Choroid plexus epithelial cell (primary cell): ENCODE measurements at places on chromosomes 4 and X.

DNA sequence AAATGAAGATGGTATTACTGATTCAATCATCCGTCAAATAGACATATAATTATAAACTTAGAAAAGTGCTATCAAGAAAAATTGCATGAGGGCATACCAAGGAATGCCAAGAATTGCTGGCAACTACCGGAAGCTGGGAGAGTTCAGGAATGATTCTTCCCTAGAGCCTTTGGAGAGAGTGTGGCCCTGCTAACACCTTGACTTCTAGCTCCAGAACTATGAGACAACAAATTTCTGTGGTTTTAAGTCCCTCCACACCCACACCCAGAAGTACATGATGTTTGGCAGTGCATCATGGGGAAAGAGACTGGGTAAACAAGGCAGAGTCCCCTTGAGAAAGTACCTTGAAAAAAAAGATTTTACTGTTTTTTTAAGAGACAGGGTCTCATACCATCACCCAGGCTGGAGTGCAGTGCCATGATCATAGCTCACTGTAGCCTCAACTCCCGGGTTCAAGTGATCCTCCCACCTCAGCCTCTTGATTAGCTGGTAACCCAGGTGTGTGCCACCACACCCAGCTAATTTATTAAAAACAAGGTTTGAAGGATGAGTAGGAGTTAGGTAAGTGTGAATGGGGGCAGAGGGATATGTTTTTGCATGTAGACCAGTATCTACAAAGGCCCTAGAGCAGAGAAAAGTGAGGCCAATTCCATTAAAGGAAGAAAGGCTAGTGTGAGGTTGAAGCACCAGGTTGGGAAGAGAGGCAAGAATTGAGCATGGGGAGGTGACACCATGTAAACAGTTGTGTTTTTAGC is 53.1 kb downstream of the GSX2 start:
- peak; percentile 81 for DNase-seq

GRCh38 chr4:53974561-53974960 is 89.8 kb downstream of the CHIC2 start:
- no peak for DNase-seq

DNA sequence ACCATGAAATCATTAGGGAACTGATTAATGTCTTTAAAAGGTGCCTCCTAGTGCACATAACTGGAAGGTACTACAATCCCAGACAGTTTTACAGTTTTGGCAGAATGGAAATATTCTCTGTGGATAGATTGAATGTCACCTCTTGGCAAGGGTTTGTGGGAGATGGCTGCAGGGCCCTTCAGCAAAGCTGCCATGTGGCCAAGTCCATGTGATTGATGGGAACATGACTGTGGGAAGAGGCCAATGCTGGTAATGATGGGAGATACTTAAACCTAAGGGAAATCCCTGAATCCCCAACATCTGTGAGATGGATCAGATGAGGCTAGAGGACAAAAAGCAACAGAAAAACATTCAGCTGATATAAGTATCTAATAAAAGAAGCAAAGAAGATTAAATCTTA is 493.7 kb downstream of the MAGEE1 start:
- DNase-seq = no peak

- DNase-seq = no peak
These were observed 84.7 kb downstream of the SCD5 start for GRCh38 chr4:82713856-82714255.

- DNase-seq = no peak
These were observed 6.0 kb upstream of the BMP2K start for GRCh38 chr4:78770091-78770642.

DNA sequence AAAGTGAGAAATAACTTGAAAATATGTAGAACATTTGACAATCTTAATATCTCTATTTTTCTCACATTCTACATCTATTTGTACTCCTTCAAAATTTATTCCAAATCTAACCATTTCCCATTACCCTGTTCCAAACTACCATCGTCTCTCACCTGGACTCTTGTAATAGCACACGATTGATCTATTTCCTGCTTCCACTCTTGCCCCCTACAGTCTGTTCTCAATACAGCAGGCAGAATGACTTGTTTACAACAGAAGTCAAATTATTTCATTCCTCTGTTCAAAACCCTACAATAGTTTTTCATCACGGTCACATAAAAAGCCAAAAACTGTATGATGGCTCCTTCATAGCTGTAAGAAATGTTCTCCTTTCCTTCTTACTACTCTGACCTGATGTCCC is 21.1 kb upstream of the LUZP4 start:
- peak; percentile 24 for DNase-seq

DNA sequence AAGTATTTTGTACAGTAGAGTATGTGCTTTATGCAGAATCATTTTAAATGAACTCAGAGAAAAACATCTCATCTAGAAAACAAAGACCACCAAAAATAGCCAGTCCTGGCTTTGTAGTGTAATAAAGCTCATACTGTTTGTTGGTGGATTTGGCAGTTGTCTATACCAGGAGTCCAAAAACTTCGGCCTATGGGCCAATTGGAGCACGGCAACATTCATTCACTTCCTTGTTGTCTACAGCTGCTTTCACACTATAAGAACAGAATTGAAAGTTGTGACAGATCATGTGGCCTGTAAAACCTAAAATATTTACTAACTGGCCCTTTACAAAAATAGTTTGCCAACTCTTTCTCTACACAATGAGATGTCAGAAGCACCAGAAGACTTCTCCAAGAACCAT is 5.3 kb downstream of the FBXW7 start:
- no peak for DNase-seq

DNA sequence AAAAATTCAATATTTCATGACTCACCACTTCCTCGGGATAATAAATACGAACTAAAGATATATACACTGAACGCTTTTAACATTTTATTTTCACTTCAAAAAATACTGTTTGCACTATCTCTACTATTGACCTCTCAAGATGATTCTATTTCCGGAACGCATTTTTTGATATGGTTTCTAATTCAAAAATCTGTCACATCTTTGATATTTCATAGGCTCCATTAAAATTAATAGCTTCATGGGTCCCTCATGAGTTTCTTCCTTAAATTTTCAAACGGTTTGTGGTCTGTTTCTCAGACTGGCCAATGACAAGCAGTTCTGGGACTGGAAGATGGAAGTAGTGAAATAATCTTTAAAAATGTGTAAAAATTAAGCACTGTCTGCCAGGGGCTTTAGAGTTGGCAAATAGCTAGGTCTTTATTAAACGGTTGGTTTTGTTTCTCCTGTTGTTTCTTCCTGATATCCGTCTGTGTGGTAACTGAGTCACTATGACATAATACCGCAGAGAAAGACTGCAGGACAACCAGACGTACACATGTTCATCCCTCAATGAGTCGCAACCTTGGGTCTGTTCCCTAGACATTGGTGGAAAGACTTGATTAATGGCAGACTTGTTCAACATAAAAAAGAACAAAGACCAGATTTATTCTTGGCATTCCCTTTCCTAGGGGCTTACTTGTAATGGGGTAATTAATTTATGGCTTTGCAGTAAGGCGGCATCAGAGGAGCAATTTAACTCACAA is 133.8 kb downstream of the PALLD start:
- DNase-seq = peak; percentile 57

DNA sequence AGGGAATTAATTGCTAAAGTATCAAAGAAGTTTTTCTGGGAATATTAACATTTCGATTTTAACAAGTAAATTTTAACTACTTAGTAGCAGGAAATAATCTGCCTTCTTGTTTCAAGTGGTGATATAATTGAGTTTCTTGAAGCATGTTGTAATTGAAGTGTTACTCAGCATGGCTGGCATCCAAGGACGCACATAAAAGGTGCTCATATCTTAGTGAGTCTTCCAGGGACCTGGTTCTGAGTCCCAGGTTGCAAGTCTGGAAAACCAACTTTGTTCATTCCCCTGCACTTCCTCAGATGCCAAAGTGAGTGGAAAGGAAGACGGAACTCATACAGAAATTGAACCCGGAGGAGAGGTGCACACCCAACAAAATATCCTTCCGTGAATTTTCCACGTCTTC is 399.6 kb downstream of the NLGN4X start:
- DNase-seq = no peak

DNA sequence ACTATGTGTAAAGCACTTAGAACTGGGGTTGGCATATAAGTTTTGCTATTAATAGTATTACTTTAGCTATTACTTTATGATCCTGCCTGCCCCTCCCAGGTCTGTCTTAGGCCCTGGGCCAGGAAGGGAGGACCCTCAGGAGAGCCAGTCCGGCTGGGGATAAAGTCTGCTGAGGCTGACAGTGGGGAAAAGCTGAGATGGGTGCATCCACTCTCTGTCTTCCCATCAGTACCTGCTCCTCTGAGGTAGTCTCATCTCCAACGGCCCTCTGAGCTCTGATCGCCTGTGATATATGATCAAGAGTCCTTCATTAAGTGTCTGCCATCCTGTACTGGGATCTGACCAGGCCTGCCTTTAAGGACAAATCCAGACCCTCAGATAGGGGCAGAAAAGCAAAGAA is 156.5 kb upstream of the PJA1 start:
- DNase-seq = no peak

GRCh38 chrX:148288451-148288850 is 212.0 kb upstream of the AFF2 start:
- no peak for DNase-seq

GRCh38 chrX:25873196-25873595 is 264.9 kb upstream of the MAGEB18 start:
- no peak for DNase-seq

GRCh38 chr4:82268826-82269193 is 105.0 kb downstream of the HNRNPD start:
- no peak for DNase-seq

DNA sequence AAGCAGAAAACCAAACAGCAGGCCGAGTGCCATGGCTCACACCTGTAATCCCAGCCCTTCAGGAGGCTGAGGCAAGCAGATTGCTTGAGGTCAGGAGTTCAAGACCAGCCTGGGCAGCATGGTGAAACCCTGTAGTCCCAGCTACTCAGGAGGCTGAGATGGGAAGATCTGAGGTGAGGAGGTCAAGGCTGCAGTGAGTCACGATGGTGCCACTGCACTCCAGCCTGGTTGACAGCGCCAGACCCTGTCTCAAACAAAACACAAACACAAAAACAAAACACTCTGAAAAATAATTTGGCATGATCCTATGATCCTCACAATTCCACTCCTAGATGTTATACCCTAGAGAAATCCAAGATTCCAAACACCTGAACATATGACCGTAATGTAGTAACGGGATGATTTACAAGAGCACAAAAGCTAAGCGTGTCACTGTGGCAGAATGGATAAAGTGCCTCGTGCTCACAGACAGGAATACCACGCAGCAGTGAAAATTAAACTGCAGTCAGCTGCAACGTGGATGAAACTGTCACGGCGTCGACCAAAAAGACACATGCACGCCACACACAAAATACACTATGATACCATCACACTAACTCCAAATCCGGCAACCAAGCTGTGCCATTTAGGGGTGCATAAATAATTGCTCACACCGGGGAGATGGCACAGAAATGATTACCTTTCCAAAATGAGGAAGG is 1.7 kb downstream of the NELFA start:
- DNase-seq = no peak

- no peak for DNase-seq
These were observed 38.0 kb upstream of the CXXC4 start for GRCh38 chr4:104532677-104533076.

DNA sequence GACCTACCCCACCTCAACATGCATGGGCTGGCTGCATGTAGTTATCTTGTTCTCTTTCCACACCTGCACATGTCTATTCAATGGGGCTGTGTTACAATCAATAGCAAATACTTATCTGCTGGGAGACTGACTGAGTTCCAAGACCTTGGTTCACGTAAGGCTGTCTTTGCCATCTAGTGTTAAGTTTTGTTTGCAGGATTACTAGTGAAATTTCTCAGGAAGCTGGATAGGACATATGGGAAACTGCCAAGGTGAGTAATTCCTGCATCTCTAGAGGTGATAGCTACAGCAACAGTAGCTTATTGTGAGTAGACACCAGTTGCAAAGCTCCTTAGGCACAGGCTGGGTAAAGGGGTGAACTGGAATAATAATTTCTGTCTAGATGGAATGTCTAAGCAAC is 177.5 kb downstream of the ENOX2 start:
- DNase-seq = no peak

DNA sequence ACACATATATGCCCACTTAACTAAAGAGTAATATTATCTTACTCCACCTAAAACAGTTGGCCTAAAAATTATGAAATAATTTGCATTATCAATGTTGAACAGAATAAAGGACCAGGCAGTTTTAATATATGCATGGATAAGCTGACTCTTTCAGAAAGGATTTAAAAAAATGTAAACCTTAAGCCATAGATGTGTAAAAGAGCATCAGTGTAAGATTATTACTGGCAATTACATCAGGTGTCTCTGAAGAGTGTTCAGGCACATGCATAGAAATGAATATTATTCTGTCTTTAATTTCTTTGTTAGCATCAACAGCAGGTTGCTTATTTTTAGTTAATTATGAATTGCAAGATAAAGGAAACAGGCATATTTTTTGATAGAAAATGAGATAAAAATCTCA is 1353.8 kb downstream of the C4orf33 start:
- DNase-seq = no peak

DNA sequence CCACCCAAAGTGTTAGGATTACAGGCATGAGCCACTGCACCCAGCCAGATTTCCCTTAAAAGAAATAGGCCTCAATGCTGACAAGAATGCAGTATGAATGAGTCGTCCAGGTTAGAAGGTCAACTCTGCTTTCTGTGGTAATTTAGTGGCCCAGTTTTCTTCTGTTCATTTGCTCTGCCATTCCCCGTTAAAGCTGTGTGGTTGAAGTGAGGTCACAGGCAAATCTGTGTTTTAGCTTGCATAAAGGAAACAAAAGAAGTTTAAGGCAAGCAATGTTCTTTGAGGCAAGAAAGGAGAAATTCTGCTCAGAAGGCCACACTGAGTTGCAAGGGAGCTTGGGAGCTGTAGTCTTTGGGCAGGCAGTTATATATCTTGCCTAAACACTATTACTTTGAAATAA is 176.8 kb downstream of the LARP7 start:
- peak; percentile 67 for DNase-seq

GRCh38 chrX:140713174-140713539 is 3.6 kb downstream of the LINC00632 start:
- DNase-seq = no peak

- DNase-seq = no peak
These were observed 69.5 kb downstream of the RRAGB start for GRCh38 chrX:55787063-55787462.
